ENCODE measurements at places on chromosomes 11 and 22. TPM values are rescaled to one million over a fixed set of nuclear protein-coding genes. Genes with fewer than 3 reads are reported as not detected.

The OPCML gene
- polyA plus RNA-seq = not detected

The CD6 gene
- polyA plus RNA-seq = not detected

The GLB1L2 gene
- polyA plus RNA-seq = 1.1 TPM

The DSCAML1 gene
- polyA plus RNA-seq = not detected

The CDON gene
- 23.5 TPM for polyA plus RNA-seq

The TMEM121B gene
- polyA plus RNA-seq = not detected

The ABCG4 gene
- 0.25 TPM for polyA plus RNA-seq

The LDHAL6A gene
- 0.36 TPM for polyA plus RNA-seq

The INSC gene
- polyA plus RNA-seq = 3.0 TPM

The PPM1F gene
- 48.3 TPM for polyA plus RNA-seq

The PGA5 gene
- polyA plus RNA-seq = 1.9 TPM

The DBX1 gene
- 24.5 TPM for polyA plus RNA-seq

The KCTD14 gene
- 1.7 TPM for polyA plus RNA-seq

The SERPING1 gene
- 90.7 TPM for polyA plus RNA-seq

The CARD18 gene
- polyA plus RNA-seq = not detected

The UPK3A gene
- 0.18 TPM for polyA plus RNA-seq

The SCGB1C1 gene
- polyA plus RNA-seq = not detected

The OR2AG2 gene
- not detected for polyA plus RNA-seq

The NCF4 gene
- 3.3 TPM for polyA plus RNA-seq

The GSC2 gene
- polyA plus RNA-seq = not detected

DNA sequence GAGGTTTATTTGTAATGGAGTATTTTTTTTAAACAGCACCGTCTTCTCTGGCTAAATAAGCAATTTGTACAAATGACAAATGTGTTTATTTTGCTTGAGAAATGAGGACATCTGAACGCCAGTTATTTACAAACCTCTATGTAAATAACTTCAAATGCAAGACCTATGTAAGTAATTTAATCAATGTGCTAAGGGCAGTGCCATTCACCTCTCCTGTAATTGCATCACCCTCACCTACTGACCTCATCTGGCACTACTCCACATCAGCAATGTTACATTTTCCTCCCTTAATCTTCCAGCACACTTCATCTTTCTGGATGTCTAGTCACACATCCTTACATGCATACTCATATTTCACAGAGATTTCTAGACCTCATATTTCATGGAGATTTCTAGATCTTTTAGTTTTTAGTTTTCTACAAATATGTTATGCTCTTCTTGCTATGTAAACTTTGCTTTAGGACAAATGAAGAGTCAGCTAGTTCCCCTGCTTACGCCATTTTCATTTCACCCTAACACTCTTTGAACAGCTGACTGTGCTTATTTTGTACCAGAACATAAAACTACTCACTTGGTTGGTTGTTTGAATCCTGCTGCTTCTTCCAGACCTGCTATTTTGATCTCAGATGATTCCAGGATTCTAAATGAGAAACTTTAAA is 238.6 kb downstream of the GRM5 start:
- DNase-seq = no peak

DNA sequence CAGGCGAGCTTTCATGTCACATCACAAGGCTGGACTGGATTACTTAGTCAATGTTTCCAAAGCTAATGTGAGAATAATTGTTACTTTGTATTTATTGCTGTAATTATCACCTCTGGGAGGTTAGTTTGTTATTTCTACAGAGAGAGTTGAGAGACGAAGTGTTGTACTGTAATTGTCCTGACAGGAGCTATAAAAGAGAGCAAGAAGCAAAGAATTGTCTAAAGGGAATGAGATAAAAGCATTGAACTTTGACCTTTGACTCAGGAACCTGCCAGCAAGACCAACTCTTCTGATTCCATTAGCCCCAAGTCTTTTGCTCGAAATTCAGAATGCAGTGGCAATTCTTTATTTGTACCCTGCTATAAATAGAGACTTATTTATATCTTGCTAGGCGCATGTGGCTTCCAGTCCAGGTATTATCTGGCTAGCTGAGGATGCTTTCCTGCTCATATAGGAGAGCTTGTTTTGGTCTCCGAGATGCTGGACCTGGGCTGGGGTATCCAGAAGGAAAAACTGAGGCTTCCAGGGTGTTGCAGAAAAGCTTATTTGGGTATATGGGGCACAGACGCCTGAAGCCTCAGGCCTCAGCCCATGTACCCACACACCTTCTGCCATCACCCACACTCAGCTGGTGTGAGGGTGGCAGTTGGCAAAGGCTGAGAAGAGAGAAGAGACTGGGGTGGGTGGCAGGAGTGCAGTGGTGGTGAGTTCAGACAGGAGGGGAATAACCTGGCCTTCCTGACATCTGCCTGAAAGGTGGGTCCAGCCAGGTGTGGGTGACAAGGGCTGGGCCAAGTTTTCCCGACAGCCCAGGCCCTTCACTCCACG is 40.7 kb downstream of the SYT13 start:
- DNase-seq = no peak

GRCh38 chr11:47366020-47366490 is 12.3 kb downstream of the SPI1 start:
- DNase-seq = no peak

- DNase-seq = no peak
Observed at GRCh38 chr22:38221908-38222796, 20.4 kb downstream of the MAFF start.

GRCh38 chr11:57764566-57764965 is 3.0 kb downstream of the CTNND1 start:
- DNase-seq = no peak

DNA sequence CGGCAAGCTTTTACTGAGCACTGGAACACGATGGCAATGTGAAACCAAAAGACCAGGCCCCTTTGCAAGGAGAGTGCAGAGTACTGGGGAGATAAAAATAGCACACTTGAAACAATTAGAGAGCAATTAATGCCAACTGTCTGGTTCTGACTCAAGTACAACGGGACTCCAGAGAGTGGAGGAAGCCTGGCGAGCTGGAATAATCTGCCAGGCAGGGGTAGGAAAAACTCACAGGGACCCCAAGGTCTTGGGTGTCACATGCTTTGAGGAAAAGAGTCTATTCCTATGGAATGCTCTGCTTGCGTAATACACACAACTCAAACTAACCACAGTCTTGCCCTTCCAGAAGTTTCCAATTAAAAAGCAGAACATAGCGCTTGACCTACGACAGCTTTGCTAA is 113.0 kb upstream of the CLMP start:
- DNase-seq = no peak

- no peak for DNase-seq
Observed at GRCh38 chr11:9459667-9460321, 1.0 kb upstream of the ZNF143 start.

DNA sequence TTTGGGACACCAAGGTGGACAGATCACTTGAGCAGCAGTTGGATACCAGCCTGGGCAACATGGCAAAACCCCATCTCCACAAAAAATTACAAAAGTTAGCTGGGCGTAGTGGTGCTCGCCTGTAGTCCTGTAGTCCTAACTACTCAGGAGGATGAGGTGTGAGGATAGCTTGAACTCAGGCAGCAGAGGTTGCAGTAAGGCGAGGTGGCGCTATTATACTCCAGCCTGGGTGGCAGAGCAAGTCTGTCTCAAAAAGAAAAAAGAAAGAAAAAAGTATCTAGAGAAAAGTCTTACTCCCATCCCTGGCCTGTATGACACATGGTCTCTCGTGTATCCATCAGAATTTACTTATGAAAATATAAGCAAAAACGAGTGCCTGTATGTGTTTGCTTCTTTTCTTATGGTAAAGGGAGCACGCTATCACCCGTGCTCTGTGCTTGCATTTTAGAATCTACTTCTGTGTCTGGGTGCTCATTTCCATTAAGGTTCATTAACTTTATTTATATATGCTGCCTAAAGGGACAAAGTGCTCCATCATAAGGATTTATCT is 15.4 kb upstream of the CPT1A start:
- no peak for DNase-seq

DNA sequence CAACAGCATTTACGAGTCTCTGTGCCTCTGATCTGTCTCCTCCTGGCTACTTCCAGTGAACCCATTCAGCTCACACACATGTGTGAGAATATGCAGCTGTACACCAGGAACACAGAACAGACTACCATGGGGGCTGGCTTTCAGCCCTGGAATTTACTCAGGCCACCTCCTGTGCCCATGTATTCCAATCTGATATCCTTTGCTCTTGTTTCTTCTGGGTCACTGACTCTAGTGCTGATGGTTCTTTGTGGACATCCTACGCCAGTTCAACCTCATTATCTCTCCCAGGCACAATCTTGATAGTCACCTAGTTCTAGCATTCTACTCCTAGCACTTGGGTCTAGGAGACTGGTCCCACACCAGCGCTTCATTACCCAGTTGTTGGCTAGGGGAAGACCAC is 23.0 kb upstream of the ZC3H12C start:
- DNase-seq = no peak

DNA sequence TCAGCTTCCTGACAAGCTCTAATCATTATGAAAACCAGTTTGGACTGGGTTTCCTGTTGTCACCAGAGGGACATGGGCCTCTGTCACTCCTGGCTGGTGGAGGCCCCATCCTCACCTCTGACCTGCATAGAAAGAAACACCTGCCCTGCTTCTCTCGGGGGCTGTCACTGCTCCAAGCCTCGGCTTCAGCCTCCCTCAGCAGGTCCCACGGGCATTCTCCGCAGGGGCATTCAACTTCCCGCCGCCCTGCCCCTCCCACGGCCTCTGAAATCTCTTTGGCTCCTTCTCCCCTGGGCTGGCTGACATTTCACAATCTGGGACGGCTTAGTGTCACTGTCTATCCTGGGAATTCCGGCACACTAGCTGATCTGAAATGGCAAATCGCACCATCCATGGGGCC is 257.9 kb downstream of the CTTN start:
- DNase-seq = no peak

DNA sequence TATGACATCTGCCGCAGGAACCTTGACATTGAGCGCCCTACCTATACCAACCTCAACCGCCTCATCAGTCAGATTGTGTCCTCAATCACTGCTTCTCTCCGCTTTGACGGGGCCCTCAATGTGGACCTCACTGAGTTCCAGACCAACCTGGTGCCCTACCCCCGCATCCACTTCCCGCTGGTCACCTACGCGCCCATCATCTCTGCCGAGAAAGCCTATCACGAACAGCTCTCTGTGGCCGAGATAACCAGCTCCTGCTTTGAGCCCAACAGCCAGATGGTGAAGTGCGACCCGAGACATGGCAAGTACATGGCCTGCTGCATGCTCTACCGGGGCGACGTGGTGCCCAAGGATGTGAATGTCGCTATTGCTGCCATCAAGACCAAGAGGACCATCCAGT is 16.0 kb downstream of the TUBA8 start:
- no peak for DNase-seq

GRCh38 chr11:8258784-8259183 is 4.9 kb downstream of the LMO1 start:
- no peak for DNase-seq

GRCh38 chr11:17506942-17507341 is 30.3 kb upstream of the ABCC8 start:
- DNase-seq = no peak

- DNase-seq = no peak
Observed at GRCh38 chr11:109914038-109914437, 179.2 kb upstream of the ZC3H12C start.

GRCh38 chr11:40149721-40150120 is 1309.7 kb downstream of the LRRC4C start:
- no peak for DNase-seq

DNA sequence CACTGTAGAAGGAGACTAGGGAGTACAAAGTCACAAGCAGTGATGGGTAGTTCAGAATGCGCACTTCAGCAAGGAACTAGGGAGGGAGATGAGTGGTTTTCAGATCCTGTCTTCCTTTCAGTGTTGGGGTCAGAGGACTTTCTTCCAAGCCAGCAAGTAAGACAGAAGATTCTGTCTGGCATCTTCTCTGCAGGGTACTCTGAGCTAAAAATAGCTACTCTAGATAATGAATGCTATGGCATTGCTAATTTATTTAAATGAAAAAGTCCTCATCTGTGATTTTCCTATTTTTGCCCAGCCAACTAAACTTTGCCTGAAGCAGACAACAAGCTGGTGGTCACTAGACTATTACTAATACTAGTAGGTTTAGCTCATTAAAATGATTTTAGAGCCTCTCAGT is 18.3 kb upstream of the ARL14EP start:
- DNase-seq = no peak

DNA sequence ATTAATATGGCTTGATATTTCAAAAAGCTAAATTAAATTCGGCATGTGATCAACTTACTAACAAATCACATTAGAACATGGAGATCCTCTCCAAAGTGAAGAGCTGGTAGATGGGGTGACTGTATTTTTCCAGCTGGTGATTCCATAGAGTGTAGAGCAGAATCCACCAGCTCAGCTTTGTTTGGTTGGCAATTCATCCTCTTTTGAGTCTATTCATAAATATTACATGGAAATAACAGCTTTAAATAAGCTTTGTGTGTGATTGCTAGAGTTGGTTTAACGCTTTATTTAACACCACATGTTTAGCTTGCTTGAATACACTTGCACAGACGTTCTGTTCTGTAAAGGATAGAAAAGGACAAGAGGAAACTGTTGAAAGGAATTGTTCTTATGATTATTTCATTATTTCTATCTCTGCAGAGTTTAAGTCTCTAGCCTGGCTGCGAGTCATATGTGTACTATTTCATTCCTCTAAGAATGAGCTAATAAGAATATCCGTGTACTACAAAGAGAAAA is 738.3 kb upstream of the KIRREL3 start:
- no peak for DNase-seq

- no peak for DNase-seq
Observed at GRCh38 chr11:127226380-127226779, 225.8 kb upstream of the KIRREL3 start.

DNA sequence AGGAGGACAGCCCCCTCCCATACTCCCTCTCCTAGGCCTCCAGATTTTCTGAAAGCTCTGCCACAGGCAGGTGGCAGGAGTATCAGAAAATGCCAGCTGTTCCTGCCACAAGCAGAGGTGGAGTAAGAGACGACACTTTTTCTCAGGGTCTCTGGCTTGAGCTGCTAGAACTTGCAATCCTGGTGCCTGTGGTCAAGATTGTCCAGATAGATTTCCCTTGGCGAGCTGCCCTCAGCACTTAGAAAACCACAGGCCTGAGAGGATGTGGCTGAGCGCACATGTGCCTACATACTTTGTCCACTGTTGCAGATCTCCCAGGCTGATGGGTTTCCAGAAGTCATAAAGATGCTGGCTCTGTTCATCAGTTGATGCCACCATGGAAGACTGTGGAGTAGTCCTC is 65.7 kb upstream of the NAV2 start:
- no peak for DNase-seq

- peak; percentile 77 for DNase-seq
Observed at GRCh38 chr22:37196539-37197450, 8.7 kb upstream of the C1QTNF6 start.

DNA sequence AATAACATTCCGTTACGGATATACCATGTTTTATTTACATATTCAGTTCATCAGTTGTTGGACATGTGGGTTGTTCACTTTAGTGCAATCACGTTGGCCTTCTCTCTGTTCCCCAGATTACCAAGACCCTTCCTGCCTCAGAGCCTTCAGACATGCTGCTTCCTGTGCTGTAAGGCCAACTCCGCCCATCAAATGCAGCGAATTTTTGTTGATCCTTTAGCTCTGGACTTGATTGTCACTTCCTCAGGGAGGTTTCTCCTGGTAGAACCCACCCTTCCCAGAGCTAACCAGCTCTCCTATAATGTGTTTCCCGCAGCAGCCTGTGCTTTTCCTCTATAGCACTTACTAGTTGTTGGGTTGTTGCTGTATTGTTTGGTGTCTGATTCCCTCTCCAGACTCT is 39.4 kb downstream of the SWAP70 start:
- no peak for DNase-seq

GRCh38 chr22:42258126-42258525 is 12.3 kb downstream of the TCF20 start:
- no peak for DNase-seq

Measured in muscle of arm (tissue), 14 donors.